ENCODE measurements at places on chromosomes 5 and 9.

DNA sequence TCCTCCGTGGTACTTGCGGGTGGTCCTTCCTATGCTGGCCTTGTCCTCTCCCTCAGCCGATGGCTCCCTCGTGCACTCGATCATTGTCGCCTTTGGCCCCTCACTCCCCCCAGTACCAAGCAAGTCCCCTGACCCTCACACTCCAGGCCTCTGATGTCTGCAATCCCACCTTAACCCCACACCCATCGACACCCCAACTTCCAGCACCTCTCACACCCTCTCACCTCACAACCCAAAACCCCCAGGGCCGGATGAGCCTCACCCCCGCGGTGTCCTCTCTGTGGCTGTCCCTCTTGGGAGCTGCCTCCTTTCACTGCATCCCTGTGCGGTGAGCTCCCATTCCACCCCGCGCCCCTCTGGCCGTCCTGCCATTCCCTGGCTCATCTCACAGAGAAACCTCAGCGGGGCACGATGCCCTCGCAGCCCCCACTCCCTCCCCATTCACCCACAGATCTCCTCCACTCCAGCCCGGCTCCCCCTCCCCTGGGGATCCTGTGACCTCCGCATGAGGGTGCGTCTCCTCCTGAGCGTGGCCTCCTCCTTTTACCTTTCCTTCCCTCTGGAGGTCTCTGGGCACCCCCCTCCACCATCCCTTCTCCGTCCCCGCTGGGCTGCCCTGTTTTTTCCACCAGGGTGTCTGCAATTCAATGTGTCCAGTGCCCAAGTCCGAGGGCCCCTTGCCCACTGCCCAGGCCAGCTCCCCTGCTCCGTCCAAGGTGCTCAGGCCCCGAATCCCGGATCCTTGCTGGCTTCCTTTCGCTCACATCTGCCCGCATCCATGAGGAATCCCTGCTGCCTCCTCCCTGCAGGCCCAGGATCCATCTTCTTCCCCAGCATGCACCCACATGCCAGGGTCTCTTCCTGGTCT is 15.8 kb upstream of the RNU6ATAC start:
- DNase-seq, result no peak

GRCh38 chr5:133246053-133246370 is 194.2 kb downstream of the HSPA4 start:
- no peak for DNase-seq

- DNase-seq, result no peak
Measured at GRCh38 chr5:178998441-178998840, 3.3 kb upstream of the GRM6 start.

DNA sequence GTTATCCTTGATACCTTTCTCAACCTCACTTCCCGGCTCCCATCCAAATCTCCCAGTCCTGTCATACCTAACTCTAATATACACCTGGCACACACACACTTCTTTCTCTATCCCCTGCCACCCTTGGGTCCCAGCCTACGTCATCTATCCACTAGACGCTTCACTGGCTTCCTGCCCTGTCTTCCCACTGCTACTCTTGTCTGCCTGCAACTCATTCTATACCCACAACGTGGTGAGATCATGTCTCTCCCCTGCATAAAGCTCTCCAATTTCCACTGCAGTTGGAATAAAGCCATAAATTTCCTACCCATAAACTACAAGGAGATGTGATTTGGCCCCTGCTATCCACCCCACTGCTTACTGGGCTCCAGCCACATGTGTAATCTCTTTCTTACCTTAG is 93.5 kb downstream of the JMY start:
- DNase-seq, result no peak

- no peak for DNase-seq
Measured at GRCh38 chr5:113187906-113188305, 211.3 kb downstream of the DCP2 start.

- DNase-seq, result no peak
Measured at GRCh38 chr5:137462265-137462590, 36.9 kb downstream of the SPOCK1 start.

DNA sequence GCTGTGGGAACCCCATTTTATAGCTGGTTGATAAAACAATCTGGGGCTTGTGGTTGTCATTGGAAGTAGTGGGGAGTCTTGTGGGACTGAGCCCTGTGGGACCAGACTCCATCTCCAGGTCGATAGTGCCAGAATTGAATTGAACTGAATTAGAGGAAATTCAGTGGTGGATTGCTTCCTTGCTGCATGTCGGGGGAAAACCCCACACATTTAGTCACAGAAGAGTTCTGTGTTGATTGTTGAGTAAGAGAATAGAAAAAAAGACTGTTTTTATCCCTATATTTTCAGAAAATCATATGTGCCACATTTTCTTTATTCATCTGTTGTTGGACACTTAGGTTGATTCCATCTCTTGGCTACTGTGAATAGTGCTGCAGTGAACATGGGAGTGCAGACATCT is 209.7 kb downstream of the ARHGEF28 start:
- no peak for DNase-seq

DNA sequence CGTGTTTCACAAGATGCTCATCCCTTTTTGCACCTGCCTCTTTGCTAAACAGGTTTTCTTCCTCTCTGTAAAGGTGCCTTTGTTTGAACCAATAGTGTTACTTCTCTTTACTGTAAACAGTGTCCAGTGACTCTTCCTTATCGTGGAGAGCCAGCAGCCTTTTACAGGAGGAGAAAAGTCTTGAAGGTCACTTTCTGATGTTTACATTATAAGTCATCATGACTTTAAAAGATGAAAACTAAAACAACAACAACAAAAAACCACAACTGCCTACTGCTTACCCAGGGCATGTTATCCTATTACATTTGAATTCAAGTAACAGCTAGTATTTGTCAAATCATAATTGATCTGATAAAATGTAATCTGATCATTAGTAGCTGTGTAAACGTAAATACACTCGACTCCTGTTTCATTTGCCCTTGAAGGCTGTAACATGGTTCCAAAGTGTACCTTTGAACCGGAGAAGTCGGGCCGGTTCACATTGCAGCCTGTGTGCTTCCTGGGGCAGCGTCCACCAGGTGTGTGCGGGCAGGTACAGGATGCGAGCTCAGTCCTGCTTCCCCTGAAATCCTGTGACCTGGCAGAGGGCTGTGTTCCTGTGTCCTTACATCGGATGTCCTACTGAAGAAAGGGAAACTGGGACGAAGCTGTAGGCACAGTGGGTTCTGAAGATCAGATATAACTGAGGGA is 118.1 kb downstream of the C9orf152 start:
- DNase-seq, result no peak

GRCh38 chr5:14184725-14185124 is 41.6 kb downstream of the TRIO start:
- DNase-seq, result no peak

DNA sequence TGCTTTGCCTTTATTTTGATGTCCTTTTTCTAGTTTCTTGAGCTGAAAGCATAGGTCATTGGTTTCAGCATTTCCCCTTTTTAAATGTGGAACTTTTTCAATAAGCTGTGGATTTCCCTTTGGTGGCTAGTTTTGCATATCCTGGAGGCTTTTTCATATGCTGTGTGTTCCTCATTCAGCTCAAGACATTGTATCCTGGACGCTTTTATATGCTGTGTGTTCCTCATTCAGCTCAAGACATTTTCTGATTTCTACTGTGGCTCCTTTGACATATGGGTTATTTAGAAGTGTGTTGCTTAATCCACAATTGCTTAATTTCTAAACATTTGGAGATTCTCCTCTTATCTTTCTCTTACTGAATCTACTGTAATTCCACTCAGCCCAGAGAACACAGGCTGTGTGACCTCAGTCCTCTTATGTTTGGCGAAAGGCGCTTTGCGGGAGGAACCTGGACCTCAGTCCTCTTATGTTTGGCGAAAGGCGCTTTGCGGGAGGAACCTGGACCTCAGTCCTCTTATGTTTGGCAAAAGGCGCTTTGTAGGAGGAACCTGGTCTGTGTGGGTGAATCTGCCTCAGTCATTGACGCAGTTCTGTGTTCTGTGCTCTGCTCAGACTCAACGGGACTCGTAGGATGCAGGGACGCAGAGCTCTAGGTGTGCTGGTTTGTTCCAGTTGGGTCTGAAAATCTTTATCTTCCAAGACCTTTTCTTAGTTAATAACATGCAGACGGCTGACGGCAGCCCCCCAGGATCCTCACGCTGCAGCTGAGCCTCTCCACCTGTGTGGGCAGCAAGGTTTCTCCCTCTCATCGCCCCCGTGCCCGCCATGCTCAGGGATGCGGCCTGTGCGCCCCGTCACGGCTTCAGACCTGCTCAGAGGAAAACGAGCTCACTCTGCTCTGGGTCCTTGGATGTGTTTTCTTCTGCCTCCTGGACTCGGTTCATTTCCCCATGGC is 6.0 kb upstream of the SLC9A3 start:
- no peak for DNase-seq

- no peak for DNase-seq
Measured at GRCh38 chr5:148569948-148570347, 84.4 kb downstream of the HTR4 start.

- DNase-seq, result no peak
Measured at GRCh38 chr5:139571966-139572365, 10.8 kb downstream of the UBE2D2 start.

- no peak for DNase-seq
Measured at GRCh38 chr9:97623946-97624345, 9.2 kb downstream of the TSTD2 start.

DNA sequence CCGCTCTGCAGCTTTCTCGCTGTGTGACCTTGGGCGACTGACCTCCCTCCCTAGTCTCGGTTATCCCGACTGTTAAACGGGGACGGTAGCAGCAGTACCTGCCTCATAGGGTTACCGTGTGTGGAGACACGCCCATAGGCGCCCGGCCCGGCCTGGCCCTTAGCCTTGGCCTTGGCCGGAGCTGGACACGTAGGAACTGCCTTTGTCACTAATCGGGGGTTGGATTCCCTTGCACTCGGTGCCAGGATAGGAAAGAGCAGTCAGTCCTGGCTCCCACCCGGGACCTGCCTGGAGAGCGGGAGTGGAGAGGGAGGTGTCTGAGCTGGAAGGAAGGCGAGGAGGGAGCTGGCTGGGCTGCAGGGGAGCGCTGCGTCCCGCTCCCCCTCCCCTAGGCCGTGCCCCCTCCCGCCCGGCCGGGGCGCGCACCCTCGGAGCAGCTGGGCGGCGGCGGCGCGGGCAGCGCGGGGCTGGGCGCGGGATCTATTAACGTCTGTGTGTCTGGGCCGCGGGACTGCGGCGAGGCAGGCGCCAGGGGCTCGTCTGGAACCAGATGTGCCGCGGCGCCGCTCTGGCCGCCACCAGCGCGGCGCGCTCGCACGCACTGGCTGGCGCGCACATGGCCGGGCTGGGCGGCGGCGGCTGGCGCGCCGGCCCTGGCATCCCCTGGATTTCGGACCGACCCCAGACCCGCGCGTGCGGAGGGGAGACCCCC is 31.7 kb downstream of the PRRX2 start:
- DNase-seq, result no peak

DNA sequence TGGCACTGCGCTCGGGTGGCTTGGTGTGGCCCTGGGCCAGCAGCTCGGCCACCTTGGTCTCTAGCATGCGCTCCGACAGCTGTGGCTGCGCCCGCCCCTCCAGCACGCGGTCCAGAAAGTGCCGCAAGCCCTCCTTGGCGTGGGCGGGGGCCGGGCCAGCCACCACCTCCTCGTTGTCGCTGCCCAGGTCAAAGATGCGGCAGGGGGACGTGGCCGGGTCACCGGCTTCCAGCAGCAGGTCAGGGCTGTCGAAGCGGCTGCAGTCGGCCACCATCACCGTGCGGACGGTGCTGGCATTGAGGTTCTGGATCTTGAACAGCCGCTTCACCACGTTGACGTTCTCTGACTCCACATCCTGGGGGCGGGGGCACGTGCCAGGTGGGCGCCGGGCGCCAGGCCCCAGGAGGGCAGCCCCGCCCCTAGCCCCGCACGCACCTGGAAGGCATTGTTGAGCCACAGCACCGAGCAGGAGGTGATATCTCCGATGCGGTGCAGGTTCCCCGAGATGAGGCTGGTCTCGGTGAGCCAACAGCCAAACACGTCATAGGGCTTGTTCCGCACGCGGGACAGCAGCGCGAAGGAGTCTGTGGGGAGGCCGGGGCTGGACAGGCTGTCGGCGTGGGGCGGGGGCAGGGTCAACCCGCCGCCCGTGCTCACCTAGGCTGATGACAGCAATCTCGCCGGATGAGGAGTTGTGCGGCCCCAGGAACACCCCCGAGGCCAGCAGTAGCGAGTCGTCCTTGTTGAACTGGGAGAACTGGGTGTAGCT is 2.2 kb downstream of the FBXW5 start:
- DNase-seq, result no peak

DNA sequence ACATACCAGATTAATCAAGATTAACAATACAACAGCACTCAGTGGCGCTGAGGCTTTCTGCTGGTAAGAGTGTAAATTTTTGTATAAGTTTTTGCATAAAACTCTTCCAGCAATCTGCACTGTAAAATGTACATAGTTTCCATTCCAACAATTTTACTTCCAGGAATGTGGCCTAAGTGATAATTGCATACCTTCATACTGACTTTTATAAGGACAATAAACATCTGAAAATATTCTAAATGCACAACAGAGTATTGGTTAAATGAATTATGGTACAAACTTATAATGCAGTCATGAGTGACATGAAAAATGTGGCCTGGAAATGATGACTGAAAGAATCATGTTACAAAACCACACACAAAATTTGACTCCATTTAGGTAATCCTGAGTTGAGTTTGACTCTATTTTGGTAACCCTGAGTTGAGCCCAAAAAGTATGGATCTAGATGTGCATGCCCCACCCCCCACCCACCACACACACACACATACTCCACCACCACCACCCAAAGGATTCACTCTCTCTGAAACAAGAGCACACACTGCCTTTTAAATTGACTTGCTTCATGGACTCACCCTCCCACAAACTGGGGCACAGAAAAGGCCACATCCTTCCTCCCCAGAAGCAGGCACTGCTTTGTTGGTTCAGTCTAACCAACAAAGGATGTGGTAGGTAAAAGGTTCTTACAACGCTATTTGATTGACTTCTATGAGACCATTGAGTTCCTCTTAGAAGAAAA is 137.6 kb downstream of the SUSD1 start:
- peak; percentile 96 for DNase-seq

DNA sequence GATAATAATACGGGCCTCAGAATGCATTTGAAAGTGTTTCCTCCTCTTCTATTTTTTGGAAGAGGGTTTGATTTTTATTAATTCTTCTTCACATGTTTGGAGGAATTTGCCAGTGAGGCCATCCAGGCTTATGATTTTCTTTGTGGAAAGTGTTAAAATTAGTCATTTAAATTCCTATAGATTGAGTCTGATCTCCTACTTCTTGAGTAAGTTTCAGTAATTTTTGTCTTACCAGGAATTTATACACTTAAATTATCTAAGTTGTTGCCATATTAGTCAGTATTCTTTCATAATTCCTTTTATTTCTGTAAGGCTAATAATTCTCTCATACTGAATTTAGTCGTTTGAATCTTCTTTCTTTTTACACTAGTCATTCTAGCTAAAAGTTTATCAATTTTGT is 25.2 kb upstream of the HAPLN1 start:
- no peak for DNase-seq

DNA sequence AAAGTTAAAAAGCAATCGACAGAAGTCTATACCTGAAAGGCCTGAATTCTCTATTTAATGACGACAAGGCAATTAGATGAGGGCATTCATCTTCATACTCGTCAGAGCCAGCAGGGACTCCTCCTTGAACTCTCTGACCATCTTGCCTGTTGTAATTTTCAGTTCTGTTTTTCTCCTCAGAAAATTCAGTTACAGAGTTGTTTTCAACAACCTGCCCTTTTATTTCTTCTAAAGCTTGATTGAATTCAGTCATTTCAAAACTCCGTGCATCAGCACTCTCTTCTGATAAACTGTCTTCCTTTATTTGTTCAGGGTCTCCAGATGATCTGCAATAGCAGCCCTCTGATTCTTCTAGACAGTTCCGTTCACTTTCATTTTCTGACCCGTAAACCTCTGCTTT is 15.6 kb downstream of the RIOK2 start:
- DNase-seq, result no peak
